Suppressor macrophage (primary cell): ENCODE measurements at places on chromosomes 1 and 21.

- no peak for DNase-seq
Measured at GRCh38 chr21:33496345-33496744, 4.8 kb upstream of the DNAJC28 start.

DNA sequence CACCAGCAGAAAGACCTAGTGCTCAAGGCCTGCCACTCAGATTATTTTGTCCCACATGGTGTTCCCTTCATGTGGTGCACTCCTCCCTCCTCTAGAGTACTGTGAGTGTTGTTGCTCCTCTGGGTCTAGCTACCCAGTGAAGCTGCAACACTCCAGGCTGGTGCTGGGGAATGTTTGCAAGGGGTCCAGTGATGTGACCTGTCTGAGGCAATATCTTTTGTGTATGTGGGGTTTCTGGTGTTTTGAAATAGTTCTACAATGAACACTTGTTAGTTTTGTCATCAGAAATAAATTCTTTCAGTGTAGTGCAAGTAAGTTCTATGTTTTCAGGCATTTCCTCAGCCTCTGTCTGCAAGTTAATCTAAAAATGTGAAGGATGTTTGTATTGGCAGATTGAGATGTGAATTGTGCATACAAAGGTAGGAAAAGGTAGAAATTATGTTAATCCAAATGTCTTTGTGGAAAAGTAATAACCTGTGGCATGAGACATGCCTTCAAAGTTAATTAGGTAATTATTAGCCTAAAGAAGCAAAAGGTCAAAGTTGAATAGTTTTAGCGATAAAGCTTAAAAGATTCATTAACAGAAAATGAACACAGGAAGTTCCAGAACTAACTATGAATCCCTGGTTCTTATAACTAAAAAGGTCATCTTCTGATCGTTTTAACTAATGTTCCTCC, 616.8 kb downstream of the LTN1 start:
- no peak for DNase-seq

DNA sequence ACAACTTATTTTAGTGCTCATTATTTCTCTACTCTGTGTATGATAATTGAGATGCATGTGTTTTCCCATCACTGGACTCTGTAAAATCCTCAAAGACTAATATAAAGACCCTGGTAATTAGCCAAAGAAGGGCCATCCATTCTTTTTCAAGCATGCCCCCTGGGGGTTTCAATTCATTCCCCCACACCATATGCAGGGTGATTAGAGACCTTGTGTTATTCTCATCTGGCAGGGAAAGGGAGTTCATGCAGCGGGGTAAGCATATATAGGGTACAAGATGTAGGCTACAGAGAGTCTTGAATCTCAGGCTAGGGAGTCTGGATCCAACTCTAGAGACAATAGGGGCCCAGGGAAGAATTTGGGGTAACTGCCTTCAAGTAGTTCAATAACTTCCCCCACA, 166.5 kb downstream of the TNR start:
- DNase-seq = no peak

DNA sequence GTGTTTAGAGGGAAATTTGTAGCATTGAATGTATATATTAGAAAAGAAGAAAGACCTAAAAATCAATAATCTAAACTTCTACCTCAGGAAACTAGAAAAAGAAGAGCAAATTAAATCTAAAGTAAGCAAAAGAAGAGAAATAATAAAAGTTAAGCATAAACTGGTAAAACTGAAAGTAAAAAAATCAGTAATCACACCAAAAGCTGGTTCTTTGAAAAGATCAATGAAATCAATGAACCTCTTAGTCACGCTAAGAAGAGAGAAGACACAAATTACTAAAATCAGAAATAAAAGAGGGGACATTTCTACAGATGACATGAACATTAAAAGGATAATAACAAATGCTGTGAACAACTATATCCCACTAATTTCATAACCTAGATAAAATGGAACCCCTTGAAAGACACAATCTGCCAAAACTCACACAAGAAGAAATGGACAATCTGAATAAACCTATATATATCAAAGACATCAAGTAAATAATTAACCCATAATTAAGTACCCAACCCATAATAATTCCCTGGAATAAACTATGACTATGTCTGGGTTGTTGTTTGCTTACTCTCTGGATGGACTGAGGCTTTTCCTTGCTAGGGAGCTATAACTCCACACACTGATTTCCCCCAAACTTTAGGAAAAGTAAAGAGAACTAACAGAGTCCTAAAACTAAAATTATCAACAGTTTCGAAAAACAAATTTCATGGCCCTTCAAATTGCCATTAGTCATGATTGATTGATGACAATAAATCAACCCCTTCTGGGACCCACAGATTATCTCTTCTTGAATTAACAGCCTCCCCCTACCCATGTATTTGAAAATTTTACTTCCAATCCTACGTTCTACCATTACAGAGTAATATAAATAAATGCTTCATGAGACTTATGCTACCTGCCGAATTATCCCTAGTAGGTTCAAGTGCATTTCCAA, 2.8 kb upstream of the CDC73 start:
- no peak for DNase-seq

DNA sequence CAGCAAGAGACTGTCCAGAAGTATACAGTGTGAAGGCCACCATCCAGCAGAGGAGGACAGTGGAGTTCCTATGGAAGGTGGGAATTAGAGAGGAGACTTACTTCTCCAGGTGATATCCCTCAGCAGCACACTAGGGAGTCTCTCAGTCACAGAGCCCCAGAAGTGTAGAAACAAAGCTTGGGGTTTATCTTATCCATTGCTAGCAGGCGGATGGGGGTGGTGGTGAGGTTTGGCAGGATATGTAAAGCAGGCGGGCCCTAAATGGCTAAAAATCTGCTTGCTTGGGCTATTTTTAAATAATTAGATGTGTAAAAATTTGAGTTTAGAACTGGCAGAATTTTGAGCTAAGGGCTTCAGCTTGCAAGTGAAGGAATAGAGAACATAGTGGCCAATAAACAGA, 50.1 kb upstream of the RGS18 start:
- no peak for DNase-seq

DNA sequence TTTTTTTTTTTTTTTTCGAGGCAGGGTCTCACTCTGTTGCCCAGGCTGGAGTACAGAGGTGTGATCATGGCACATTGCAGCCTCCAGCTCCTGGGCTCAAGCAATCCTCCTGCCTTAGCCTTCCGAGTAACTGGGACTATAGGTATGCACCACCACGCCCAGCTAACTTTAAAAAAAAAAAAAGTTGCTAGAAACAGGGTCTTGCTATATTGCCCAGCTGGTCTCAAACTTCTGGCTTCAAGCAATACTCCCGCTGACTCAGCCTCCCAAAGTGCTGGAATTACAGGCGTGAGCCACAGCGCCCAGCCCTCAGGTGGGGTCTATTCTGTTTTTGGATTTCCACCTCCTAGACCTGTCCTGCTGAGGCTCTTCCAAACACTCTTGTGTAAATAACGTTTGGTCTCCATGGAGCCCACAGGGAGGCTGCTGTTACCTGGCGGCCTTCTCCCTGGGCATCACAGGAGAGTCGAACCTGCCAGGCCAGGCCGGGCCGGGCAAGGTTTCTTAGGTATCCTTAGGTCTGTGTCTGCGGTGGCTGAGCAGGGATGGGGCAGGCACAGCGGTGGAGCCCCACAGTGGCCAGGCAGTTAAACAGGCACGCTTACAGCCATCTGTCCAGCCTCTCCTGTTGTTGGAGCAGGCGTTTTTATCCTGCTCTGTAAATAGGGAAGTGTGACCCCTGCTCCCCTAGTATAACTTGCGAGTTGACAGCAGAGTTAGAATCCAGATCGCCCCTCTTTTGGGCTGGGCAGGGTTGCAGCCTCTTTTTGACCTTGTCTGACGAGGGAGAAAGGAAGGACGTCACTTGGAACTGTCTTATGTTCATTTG, 18.8 kb downstream of the PLEKHM2 start:
- DNase-seq = peak; percentile 12

GRCh38 chr1:204623894-204624361, 61.6 kb downstream of the LRRN2 start:
- no peak for DNase-seq

DNA sequence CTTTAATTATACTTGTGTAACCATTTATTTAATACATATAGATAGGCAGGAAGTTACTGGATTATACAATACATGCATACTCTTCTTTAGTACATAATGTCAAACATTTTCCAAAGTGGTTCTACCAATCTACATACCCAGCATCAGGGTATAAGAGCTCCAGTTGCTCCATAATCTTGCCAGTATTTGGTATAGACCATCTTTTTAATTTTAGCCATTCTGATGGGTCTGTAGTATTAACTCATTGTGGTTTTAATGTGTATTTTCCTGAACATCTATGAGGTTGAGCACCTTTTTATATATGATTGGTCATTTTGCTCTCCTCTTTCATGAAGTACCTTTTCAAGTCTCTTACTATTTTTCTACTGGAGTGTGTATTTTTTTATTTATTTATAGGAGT, 32.1 kb downstream of the EBNA1BP2 start:
- no peak for DNase-seq

DNA sequence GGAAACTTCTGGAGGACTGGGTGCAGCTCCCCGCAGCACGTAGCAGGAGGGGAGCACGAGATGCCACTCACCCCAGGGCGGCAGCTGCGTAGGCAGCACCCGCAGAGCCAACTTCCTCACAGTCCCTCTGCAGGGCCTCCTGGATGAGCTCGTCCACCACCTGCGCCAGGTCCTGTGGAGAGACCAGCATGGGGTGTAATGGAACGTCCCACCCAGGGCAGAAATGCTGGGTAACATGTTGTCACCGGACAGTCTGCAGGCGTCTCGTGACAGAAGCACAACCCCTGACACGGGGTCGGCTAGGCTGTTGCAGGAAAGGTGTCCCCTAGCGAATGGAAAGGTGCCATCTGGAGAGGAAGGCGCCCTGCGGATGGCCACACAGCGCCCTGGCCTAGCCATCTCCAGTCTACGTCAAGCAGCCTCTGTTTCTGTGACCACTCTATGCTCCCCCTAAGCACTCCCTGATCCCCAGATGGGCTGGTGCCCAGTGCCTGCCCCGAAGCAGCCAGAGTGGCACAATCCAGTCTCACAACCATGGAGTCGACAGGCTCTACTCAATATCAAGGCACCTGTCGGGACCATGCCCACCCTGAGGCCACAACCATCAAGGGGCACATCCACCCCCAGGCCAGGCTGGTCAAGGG, 21.2 kb downstream of the MCM3AP start:
- no peak for DNase-seq

DNA sequence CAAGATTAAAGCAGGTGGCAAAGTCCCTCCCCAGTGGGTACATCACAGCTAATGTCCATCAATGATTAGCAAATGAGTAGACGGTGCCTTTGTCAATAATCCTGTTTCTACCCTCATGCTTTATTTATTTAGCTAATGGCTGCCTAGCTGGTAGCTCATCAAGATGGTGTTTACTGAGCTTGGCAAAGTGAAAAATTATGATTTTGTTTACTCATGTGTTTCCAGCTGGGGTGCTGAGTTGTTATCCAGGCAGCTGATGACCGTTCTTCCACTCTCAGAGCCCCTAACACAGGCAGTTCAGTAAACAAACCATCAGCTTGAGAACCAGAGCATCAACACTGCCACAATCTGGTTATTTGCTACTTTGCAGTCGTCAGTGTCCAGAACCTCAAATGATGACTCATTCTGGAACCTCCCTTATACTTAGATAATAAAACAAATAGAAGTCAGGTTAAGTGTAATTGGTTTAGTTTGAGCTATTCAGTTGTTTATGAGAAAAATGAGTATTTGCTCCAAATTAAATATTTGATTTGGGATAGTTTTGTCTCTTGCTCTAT, 163.9 kb downstream of the ST6GALNAC5 start:
- no peak for DNase-seq

- peak; percentile 83 for DNase-seq
Measured at GRCh38 chr1:205484985-205485967, 19.2 kb upstream of the CDK18 start.

DNA sequence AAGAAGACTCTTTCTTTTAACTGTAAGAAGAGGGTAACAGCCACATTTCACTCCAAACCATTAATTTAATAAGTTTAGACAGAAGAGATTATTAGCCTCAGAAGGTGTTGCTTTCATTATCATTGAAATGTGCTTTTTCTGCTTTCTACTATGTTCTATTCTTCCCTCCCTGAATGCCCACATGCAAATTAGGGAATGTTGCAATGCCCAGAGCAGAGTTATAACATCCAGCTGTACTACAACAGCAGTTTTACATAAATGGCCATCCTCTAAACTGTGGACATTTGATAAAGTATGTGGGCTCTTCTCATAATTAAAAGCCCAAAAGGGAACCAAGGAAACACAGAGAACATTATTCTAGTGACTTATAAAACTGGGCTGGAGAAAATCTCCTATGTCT, 82.2 kb upstream of the SOD1 start:
- peak; percentile 20 for DNase-seq

- peak; percentile 70 for DNase-seq
Measured at GRCh38 chr1:40059960-40060750, 19.6 kb downstream of the CAP1 start.

DNA sequence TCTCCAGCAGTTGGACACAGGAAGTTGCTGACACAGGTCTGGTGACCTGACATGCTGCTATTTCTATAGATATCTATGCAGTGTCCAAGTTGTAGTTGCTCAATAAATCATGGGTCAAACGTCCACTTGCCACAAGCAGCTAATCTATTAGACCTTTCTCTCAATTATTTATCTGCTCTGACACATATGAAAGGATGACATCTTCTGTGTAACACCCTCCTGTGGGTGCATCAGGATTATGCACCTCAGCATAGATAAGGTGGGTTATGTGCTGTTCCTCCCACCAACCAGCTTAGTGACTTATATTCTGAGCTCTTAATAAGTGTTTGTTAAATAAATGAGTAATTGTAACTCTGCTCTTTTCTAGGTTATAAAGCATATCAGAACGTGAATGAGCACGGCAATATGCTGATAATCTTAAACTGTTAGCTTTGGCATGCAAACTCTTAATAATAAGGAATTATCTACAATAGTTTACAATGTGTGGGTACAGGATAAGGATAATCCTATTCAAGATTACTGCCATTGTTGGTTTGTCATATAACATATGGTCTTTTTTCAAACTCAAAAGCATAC, 90.7 kb upstream of the GCLM start:
- DNase-seq = peak; percentile 31
